ENCODE measurements at places on chromosomes 4 and X.

DNA sequence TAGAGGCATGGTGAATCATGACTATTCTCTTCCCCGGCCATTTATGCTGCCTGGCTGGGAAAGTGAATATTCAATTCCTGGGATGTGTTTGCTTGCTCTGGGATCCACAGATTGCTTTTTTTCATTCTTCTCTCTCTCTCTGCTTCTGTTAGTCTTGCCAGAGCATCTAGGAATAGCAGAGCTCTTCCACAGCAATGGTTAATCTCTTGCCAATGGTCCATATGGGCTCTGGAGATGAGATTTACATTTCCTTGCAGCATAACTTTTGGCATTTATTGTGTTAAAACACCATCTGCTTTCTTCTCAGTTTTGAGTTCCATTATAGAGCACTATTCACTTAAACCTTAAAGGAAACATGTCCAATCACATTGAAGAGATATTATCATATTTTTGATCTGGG, 59.2 kb upstream of the GUCY1A1 start:
- DNase-seq: no peak

DNA sequence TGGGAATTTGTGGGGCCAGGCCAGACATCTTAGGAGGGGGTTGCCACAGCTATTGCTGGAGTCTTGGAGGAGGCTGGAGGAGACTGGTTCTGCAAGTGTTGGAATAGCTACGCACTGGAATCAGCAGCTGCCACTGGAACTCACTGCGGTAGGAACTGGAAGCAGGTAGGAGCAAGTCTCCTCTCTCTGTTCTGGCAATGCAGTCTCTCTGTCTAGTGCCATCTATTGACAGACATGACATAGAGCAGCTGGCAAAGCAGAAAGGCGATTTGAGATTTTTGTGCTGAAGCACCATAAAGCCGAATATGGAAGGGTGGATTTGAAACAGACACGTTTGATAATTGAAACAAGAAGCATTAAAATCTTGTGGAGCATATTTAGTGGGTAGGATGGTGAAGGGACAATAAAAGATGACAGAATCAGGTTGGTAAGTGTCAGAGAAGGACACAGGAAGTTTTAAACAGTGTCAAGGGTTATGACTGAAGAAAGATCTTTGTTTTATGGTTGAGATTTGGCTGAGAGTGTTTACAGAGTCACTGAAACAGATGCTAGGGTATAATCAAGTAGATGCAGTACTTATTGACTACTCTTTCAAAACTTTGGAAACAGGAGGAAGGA, 23.5 kb upstream of the SYNPO2 start:
- peak; percentile 66 for DNase-seq

- DNase-seq: no peak
Observed at GRCh38 chr4:6444582-6444981, 27.8 kb downstream of the PPP2R2C start.

- DNase-seq: no peak
Observed at GRCh38 chr4:7235030-7235380, 42.7 kb downstream of the SORCS2 start.

- peak; percentile 57 for DNase-seq
Observed at GRCh38 chr4:30721185-30722091, 1.3 kb downstream of the PCDH7 start.
